ENCODE measurements at places on chromosomes 3 and 15.

- DNase-seq: peak; percentile 10
These were observed 26.4 kb downstream of the TYRO3 start for GRCh38 chr15:41585127-41586047.

DNA sequence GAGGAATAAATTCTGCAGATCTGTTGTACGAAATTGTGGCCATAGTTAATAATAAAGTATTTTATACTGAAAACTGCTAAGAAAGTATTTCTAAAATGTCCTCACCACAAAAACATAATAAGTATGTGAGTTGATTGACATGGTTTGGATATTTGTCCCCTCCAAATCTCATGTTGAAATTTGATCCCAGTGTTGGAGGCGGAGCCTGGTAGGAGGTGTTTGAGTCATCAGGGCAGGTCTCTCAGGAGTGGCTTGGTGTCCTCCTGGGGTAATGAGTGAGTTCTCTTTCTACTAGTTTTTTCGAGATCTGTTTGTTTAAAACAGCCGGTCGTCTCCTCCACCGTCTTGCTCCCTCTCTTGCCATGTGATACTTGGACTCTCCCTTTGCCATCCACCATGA lies 424.1 kb upstream of the KCNMB2 start:
- DNase-seq: no peak

DNA sequence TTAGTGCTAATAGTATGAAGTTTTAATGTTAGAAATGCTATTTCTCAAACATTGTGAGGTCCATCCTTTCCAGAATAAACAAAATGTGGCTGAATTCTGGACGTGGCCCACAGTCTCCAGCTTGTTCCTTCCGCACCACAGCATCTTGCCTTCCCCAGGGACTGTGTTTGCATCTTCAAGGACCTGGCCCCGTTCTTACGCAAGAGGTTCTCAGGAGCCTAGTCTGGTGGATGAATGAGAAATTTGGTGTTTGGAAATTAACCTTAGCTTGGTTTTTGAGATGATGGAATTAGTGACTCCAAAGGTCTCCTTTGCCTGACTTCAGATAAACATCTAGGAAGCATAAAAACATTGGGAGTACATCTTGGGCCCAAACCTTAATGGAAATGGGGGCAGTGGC lies 18.1 kb downstream of the SYNPR start:
- DNase-seq: no peak

DNA sequence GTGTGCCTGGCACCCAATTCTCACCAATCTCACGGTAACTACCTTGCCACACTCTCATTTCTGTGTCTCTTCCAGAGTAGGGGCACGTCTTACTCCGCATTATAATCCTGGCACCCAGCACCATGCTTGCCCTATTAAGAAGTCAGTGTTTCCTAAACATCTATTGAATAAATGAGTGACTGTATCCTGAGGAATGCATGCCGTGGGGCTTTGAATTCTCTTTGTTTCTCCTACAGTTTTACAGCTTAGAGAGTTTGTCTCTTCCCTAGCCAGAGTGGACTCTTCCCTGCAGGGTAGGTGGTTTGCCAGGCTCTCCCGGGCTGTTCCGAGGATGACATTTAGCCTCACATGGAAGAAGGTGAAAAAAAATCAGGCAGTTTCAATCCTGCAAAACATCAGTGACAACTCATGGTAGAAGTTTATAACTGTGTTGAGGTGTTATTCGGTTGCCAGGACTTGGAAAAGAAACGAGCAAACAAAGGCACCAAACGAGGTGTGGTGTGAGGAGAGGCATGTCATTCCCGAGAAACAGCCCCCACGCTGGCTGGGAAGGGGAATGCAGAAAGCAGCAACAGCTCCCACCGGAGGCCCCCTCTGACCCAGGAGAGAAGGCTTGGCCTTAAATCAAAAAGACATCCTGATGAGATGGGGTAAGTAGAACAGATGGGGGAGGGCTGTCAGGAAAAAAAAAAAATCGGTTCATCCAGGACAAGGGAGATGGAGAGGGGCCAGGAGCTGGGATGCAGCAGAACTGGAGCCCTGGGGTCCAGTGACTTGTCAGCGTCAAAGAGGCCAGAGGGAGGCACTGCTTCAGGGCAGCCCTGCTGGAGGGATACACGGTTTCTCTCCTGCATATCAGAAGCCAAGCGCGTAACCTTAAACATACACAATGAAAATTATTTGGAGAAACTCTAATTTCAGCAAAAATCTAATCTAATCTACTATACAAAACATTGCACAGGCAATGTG lies 168.4 kb upstream of the ARRDC4 start:
- no peak for DNase-seq

DNA sequence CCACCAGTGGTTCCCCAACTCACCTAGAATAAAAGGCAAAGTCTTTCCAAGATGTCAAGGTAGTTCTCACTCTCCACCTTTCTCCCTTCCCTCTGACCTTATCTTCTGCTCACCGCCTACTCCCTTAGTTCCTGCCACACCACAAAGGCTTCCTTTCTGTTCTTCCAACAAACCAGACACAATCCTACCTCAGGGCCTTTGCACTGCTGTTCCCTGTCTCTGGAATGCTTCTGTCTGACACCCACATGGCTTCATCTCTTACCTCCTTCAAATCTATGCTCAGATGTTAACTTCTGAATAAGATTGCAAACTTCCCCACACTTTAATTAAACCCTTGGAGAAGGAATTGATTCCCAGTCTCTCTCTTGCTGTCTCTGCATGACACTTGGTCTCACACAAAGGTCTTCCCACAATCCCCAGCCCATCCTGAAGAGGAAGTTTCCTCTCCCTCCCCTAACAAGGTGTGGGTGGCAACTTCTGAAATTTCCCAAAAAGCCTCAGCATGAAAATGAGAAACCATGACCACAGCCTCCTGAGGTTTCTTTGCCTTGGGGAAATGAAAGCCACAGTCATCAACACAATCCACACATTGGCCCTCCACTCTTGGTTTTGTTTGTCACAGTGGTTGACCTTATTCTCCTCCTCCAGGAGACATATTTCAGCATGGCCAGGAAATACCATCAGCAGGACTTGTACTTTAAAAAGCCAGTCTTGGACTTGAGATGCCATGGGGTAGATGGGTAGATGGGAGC lies 3.0 kb upstream of the RYK start:
- no peak for DNase-seq
